ENCODE measurements at places on chromosomes 1 and 21. TPM values are rescaled to one million over a fixed set of nuclear protein-coding genes. Genes with fewer than 3 reads are reported as not detected.

SPRR2A gene
- not detected for polyA plus RNA-seq

WNT9A gene
- polyA plus RNA-seq, result 1.1 TPM

KIFAP3 gene
- polyA plus RNA-seq, result 39.6 TPM

LORICRIN gene
- polyA plus RNA-seq, result not detected

BEST4 gene
- 0.50 TPM for polyA plus RNA-seq

SPATA6 gene
- polyA plus RNA-seq, result 16.9 TPM

AGMAT gene
- 1.2 TPM for polyA plus RNA-seq

NOS1AP gene
- polyA plus RNA-seq, result 8.9 TPM

SRGAP2 gene
- 36.3 TPM for polyA plus RNA-seq

C1QB gene
- polyA plus RNA-seq, result 31.9 TPM

CD1B gene
- not detected for polyA plus RNA-seq

CCDC27 gene
- polyA plus RNA-seq, result 0.07 TPM

CD48 gene
- 1.4 TPM for polyA plus RNA-seq

VWA5B1 gene
- polyA plus RNA-seq, result 0.40 TPM

TMEM52 gene
- 1.3 TPM for polyA plus RNA-seq

LENEP gene
- polyA plus RNA-seq, result not detected

GJC2 gene
- 0.87 TPM for polyA plus RNA-seq

STIL gene
- 10.3 TPM for polyA plus RNA-seq

SPRR4 gene
- polyA plus RNA-seq, result not detected

ERO1B gene
- polyA plus RNA-seq, result 6.1 TPM

NTNG1 gene
- 13.1 TPM for polyA plus RNA-seq

SDE2 gene
- 26.8 TPM for polyA plus RNA-seq

GJA5 gene
- 10.7 TPM for polyA plus RNA-seq

KRTAP20-3 gene
- polyA plus RNA-seq, result not detected

CCDC30 gene
- 15.8 TPM for polyA plus RNA-seq

PLEKHO1 gene
- polyA plus RNA-seq, result 67.2 TPM

KHDRBS1 gene
- polyA plus RNA-seq, result 268 TPM

ADGRL2 gene
- 477 TPM for polyA plus RNA-seq

GBP1 gene
- 17.2 TPM for polyA plus RNA-seq

TNFRSF18 gene
- 0.26 TPM for polyA plus RNA-seq

PAQR6 gene
- polyA plus RNA-seq, result 2.4 TPM

PGLYRP4 gene
- not detected for polyA plus RNA-seq

PM20D1 gene
- polyA plus RNA-seq, result 3.1 TPM

MRPL55 gene
- polyA plus RNA-seq, result 35.5 TPM

CD1D gene
- 6.7 TPM for polyA plus RNA-seq

C1QTNF12 gene
- polyA plus RNA-seq, result 8.8 TPM

SHISA4 gene
- 15.5 TPM for polyA plus RNA-seq

ZYG11A gene
- 0.18 TPM for polyA plus RNA-seq

ERICH3 gene
- polyA plus RNA-seq, result 0.57 TPM

IFNAR2 gene
- 19.9 TPM for polyA plus RNA-seq

AXDND1 gene
- polyA plus RNA-seq, result 28.0 TPM

FHL3 gene
- polyA plus RNA-seq, result 21.6 TPM

GPR61 gene
- polyA plus RNA-seq, result 0.23 TPM

MANEAL gene
- polyA plus RNA-seq, result 4.7 TPM

BRDT gene
- polyA plus RNA-seq, result not detected

MIXL1 gene
- 0.47 TPM for polyA plus RNA-seq

PCP4 gene
- polyA plus RNA-seq, result 8.7 TPM

TNNI3K gene
- polyA plus RNA-seq, result 1.8 TPM

FAM3B gene
- polyA plus RNA-seq, result 32.7 TPM

PKP1 gene
- 0.15 TPM for polyA plus RNA-seq

ERG gene
- polyA plus RNA-seq, result 23.7 TPM

GNB1 gene
- polyA plus RNA-seq, result 262 TPM

KRTAP19-3 gene
- not detected for polyA plus RNA-seq

ZNF697 gene
- polyA plus RNA-seq, result 22.0 TPM

SELL gene
- polyA plus RNA-seq, result 4.7 TPM
